ENCODE measurements at places on chromosomes 6 and 20.

DNA sequence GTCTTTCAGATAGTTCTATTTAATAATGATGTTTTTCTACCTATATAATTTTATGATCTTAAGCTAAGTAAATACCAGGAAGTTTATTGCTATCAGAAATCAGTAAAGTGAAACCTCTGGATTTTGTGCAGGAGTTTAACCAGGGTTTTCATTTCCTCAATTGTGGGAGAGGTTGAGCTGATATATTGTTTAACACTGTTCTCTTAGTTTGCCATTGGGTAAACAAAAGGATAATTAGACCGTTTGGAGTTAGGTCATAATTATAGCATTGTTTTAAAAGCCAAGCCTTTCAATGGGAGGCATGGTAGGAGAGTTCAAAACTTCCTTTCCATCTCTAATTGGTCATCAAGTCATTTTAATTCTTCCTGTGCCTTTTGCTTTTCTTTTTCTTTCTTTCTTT lies 58.7 kb downstream of the STXBP5 start:
- DNase-seq = no peak

GRCh38 chr6:135318738-135319469 lies 137.8 kb downstream of the MYB start:
- DNase-seq = no peak

DNA sequence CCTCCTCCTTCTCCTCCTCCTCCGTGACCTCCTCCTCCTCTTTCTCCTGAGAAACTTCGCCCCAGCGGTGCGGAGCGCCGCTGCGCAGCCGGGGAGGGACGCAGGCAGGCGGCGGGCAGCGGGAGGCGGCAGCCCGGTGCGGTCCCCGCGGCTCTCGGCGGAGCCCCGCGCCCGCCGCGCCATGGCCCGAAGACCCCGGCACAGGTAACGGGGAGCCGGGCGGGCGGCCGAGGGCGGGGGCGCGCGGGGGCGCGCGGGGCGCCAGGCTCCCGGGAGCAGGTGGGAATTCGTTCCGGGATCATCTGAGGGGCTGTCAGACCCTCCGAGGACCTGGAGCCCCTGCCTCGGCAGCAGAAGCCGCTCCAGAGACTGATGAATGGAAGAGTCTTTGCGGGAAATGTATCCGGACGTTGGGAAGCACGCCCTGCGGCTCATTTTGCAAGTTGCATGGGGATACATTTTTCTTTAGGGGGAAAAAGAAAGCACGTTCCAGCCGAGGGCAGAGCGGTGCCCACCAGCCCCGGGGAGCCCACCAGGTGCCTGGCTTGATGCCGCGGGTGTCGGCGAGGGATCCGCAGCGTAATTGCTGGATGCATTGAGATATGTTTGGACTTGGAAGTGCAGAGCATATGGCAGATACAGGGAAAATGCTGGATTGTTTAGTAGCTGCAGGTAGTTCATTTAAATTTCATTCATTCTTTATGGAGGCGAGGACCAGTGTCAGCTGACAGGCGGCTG lies 394 bp downstream of the MYB start:
- no peak for DNase-seq

GRCh38 chr20:52127309-52127708 lies 64.3 kb downstream of the ZFP64 start:
- no peak for DNase-seq

- DNase-seq = no peak
Observed at GRCh38 chr6:113425977-113426660, 431.0 kb upstream of the MARCKS start.

- no peak for DNase-seq
Observed at GRCh38 chr6:37804586-37804985, 14.9 kb upstream of the ZFAND3 start.

DNA sequence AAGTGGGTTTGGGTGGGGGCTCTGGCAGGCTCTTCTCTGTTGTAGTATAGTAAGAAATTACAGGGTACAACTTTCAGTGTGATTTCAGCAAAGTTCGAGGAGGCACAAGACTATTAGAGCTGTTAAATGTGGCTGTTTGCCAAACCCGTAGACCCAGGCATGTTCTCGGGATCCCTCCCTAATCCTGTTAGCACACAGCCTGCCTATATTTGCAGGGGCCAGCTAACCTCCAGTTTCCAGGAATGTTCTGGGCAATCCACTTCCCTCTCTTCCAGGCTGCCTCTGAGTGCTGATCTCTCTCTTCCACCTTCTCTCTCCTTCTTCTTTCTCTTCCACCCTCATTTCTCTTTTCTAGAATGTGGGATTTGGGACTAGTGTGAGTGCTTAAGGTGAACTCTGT lies 34.8 kb upstream of the ZFP64 start:
- no peak for DNase-seq

DNA sequence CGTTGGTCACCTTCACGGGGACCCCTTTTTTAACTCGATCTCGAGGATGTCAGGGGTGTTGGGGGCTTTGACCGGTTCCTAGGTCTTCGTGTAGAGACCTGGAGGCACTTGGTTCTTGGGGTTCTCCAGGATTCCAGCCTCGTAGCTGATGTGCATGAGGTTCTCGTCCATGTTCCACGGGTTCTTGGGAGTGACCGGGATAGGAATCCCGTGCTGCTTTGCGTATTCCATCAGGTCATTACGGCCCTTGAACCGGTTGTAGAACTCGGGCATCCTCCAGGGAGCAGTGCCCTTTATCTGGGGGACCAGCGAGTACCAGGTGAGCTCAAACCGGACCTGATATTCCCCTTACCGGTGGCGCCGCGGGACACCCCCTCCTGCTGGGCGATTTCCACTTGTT lies 88.0 kb upstream of the RIPOR2 start:
- no peak for DNase-seq

GRCh38 chr6:20402342-20403069 lies 827 bp downstream of the E2F3 start:
- no peak for DNase-seq

DNA sequence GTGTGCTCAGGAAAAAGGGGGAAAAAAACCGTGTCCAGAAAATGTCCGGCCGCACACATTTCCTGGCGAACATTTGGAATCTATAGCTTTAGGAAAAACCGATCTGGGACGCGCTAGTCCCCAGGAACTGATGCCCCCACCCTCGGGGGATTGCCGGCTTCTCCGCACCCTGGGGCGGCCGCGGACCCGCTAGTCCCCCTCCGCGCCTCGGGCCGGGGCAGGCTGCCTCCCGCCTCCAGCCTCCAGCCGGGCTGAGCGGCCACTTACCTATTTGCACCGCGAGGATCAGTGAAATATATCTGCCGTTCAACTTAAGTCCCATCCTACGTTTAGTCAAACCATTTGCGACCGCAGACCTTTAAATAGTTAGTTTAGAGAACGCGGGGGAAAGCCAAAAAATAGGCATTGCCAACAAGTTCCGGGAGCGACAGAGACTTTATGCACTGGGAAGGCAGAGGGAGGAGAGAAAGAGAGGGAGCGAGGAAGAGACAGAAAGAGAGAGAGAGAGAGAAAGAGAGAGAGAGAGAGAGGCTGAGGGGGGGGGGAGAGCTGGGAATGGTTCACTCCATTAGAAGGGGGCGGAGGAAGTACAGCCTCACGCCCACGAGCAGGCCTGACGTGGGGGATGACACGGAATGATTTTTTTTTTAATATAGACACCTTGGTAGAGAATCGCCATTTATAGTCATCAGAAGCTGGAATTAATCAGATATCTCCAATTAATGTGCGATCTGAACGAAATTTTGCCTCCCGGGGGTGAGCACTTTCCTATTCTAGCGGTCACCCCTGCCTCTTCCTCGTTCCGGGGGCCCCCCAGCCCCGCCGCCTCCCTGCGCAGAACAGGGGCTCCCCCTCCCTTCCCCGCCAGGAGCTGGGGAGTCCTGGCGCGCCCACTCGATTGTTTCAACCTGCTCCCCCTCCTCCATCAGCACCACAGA lies at the start of gene NRN1:
TSS of gene NRN1 (minus strand) at position 498 of the 938 bp plus-strand sequence. CDS start at position 322, 176 bp downstream.
- DNase-seq = no peak

DNA sequence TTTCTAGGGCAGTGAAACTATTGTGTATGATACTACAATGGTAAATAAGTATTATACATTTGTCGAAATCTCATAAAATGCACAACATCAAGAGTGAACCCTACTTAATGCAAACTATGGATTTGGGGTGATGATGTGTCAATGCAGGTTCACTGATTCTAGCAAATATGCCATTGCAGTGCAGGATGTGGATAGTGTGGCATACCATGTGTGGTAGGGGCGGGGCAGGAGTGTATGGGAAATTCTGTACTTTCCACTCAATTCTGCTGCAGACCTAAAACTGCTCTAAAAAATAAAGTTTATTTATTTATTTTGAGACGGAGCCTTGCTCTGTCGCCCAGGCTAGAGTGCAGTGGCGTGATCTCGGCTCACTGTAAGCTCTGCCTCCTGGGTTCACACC lies 44.3 kb downstream of the ABHD12 start:
- DNase-seq = no peak

- no peak for DNase-seq
Observed at GRCh38 chr20:10313215-10313614, 94.6 kb downstream of the SNAP25 start.

GRCh38 chr6:169426611-169427010 lies 173.0 kb upstream of the THBS2 start:
- DNase-seq = no peak
